ENCODE measurements at places on chromosomes 3 and 15.

DNA sequence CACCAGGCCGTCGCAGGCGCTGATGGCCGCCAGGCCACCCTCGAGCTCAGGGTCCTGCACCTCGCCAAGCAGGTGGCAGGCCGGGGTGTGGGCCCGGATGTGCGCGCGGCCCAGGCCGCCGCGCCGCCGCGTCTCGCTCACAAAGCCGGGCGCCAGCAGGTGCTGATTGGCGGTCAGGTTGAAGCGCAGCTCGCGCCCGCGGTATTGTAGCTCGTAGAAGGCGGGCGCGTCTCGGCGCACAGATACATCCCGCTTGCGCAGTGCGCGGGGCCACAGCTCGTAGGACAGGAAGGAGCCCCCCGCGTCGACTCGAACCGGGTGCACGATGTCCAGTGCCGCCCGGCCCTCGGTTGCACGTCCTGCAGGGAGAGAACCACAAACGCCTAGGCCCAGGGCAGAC, 11.1 kb downstream of the ADAMTS7 start:
- H3K27ac ChIP-seq: no peak overlapping the region
- peaks cover 5% of the 10 kb centered on the region for H3K36me3 ChIP-seq
- no peak for DNase-seq
- no peak overlapping the region for H3K4me3 ChIP-seq
- peaks cover 9% of the 10 kb centered on the region for H3K4me1 ChIP-seq
- no peaks in the 10 kb centered on the region for H3K27me3 ChIP-seq

DNA sequence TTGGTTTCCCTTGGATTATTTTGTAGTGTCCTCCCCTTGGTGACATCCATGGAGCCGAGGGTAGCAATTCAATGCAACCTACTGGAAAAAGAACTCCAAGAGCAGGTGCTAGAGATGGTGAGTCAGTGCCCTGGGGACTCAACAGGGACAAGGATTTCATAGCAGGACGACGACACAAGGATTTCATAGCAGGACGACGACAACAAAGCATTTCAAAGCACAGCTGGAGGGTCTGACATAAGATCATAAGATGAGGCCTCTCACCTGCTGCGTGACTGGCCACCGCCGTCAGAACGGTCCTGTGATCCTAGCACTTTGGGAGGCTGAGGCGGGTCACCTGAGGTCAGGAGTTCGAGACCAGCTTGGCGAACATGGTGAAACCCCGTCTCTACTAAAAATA, 22.5 kb downstream of the NRROS start:
- H3K4me1 ChIP-seq: no peaks in the 10 kb centered on the region
- no peak overlapping the region for H3K27ac ChIP-seq
- H3K27me3 ChIP-seq: no peaks in the 10 kb centered on the region
- no peak for DNase-seq
- H3K36me3 ChIP-seq: no peaks in the 10 kb centered on the region
- H3K4me3 ChIP-seq: no peak overlapping the region

GRCh38 chr3:52099001-52099401, 42.6 kb upstream of the DUSP7 start:
- no peak overlapping the region for H3K4me3 ChIP-seq
- H3K27ac ChIP-seq: no peak overlapping the region
- DNase-seq: no peak
- H3K4me1 ChIP-seq: peaks cover 4% of the 10 kb centered on the region
- H3K36me3 ChIP-seq: no peaks in the 10 kb centered on the region

DNA sequence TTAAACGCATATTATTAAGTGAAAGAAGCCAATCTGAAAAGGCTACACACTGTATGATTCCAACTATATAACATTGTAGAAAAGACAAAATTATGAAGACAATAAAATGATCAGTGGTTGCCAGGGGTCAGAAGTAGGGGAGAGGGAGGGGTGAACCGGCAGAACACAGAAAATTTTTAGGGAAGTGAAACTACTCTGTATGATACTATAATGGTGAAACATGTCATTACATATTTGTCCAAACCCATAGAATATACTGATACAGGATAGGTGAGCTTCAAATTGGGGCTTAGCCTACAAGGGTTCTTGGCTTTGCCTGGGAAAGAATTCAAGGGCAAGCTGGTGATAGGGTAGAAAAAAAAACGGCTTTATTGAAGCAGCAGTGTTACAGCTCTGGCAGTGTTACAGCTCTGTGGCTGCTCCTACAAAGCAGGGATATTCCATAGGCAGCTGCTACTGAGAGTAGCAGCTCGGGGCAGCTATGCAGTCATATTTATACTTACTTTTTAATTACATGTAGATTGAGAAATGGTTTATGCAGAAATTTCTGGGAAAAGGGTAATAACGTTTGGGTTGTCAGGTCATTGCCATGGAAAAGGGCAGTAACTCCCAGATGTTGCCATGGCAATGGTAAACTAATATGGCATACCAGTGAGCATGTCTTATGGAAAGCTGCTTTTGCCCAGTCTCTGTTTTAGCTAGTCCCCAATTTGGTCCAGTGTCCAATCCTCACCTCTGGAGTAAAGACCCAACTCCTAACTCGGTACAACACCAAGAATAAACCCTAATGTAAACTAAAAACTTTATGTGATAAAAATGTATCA, 125.1 kb upstream of the SLC25A36 start:
- H3K4me3 ChIP-seq: no peak overlapping the region
- no peak for DNase-seq
- no peaks in the 10 kb centered on the region for H3K4me1 ChIP-seq
- H3K27ac ChIP-seq: no peak overlapping the region
- H3K36me3 ChIP-seq: no peaks in the 10 kb centered on the region

DNA sequence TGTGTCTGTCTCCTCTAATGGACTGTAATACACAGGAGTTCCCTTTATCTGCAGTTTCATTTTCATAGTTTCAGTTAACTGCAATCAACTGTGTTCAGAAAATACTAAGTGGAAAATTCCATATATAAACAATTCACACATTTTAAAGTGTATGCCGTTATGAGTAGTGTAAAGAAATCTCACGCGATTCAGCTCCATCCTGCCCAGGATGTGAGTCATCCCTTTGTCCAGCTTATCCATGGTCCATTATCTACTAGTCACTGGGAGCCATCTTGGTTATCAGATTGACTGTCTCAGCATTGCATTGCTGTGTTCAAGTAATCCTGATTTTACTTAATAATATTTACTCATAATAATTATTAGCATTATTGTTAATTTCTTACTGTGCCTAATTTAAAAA, 14.5 kb downstream of the ZPLD1 start:
- H3K36me3 ChIP-seq: no peaks in the 10 kb centered on the region
- no peaks in the 10 kb centered on the region for H3K4me1 ChIP-seq
- H3K27me3 ChIP-seq: no peaks in the 10 kb centered on the region
- H3K27ac ChIP-seq: no peak overlapping the region

DNA sequence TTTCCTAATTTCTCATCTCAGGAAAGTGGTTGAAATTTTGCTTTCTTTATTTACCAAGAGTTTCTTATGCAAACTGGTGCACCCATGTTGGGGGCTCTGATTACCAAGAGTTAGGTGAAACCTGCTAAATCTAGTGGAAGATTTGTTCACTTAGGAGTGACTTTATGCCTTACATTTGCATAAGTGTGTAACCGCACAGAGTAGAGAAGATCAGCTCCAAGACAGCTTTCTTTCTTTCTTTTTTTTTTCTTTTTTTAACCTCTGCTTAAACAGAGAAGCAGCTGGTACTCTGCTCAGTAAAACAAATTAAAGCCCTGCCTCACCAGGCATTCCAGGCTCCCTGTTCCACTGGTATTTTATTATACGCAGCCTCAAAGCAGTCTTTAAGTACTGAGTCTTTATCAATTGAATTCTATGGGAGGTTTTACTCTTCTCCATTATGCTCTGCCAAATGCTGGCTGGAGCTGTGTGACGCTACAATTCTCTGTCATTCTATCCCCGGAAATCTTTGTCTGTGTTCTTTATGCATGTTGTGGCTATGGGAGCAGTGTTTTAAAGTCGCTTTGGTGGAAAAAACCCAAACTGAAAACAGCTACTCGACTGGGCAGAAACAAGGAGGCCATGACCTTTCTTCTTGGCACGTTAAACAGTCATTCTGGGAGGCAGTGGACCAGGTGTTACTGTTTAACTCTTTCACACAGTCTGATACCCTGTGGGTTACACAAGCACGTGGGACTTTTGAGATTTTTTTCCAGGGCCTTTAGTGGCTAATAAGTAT, 55.2 kb upstream of the GBE1 start:
- H3K36me3 ChIP-seq: no peaks in the 10 kb centered on the region
- H3K4me1 ChIP-seq: no peaks in the 10 kb centered on the region
- DNase-seq: no peak

DNA sequence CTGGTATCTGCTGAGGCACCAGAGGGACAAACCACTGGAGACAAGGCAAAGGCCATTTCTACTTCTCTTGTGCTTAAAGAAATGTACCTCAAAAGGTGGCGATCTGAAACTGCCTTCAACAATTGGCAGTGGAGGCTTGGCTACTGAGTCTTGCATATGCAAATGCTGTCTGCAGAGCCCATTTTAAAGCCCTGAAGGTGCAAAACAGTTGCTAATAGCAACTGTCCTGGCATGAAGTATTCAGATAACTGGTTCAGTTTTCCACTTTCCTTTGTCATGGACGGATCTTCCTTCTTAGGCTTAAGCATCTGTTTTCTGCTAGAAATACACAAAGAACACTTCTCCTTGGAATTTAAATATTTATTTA, 71.4 kb upstream of the PSMD6 start:
- no peak overlapping the region for H3K27ac ChIP-seq
- H3K4me1 ChIP-seq: no peaks in the 10 kb centered on the region
- H3K27me3 ChIP-seq: no peaks in the 10 kb centered on the region
- H3K36me3 ChIP-seq: peaks cover 8% of the 10 kb centered on the region
- H3K4me3 ChIP-seq: no peak overlapping the region

DNA sequence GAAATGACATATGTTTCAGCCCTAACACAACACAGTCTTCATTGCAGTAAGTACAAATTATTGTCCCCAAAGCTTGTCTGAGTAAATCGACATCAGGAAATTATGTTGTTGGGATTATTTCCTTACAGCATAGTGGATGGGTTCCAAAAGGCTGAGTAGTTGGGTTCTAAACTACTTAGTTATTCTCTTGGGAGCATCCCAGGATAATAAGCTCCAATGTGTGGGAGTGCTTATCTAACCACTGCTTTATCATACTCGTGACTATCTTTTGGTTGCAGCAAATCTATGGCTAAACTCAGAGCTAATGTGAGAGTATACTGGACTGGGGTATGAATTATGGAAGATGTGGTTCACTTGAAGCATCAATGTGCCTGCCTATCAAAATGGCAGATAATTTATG, 128.5 kb downstream of the RBMS3 start:
- no peaks in the 10 kb centered on the region for H3K27me3 ChIP-seq
- no peak overlapping the region for H3K4me3 ChIP-seq
- peaks cover 4% of the 10 kb centered on the region for H3K4me1 ChIP-seq
- H3K36me3 ChIP-seq: no peaks in the 10 kb centered on the region
- no peak overlapping the region for H3K27ac ChIP-seq
- no peak for DNase-seq

- H3K4me3 ChIP-seq: no peak overlapping the region
- no peaks in the 10 kb centered on the region for H3K36me3 ChIP-seq
- H3K4me1 ChIP-seq: peaks cover 57% of the 10 kb centered on the region
- DNase-seq: peak; percentile 77
- H3K27ac ChIP-seq: peak overlapping the region; percentile 80
Measured at GRCh38 chr3:45656575-45657363, 32.4 kb upstream of the SACM1L start.

DNA sequence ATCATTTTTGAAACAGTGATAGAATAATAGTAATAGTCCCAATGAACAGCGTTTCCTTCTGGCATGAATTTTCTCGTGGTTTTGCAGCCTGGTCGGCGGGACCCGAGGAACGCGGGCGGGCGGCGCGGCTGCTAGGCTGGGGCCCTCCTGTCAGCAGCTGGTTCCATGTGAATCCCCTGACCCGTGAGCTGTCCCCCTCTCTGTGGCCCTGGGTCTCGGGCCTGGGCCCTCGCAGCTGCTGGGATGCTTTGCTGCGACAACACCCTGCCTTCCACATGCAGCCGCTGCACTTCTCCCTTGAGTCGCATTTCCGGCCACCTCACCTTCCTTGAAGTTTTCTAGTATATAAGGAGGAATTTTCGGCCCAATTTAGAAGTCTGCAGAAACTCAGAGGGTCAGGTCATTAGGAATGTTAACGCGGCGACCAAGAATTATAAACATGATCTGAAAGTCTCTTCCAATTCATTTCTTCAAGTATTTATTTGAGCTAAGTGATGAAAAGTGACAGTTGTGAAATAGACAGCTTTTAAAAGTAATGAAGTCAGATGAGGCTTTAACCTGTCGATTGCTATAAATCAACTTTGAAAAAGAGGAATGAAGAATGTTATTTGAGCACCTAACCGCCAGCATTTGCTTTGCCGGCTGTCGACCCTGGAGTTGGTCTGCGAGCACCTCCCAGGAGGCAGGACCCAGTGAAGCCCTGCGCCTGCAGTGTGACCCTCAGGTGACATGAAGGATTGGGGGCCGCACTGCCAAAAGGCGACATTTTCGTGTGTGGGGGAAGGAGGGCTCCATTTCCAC, 27.7 kb downstream of the NR2F2 start:
- H3K27ac ChIP-seq: no peak overlapping the region
- no peaks in the 10 kb centered on the region for H3K36me3 ChIP-seq
- H3K27me3 ChIP-seq: no peaks in the 10 kb centered on the region
- peak overlapping the region; percentile 81 for H3K4me3 ChIP-seq
- DNase-seq: no peak
- H3K4me1 ChIP-seq: peaks cover 45% of the 10 kb centered on the region

DNA sequence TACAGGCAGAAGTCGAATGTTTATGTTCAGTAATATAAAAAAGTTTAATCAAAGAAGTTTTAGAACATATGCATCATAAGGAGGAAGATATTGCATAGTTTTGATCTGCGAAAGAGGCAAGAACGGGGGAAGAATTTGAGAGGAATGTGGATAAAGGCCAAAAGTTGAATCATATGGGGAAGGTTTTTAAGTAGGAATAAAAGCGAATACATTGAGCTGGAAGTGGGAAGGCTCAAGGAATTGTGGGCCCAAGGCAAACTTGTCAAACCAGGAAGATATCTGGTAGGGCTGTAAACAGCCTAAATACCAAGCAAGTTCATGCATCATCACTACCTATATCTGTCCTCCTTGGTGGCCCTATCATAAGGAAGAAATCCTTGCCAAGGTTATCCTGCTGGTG, 186.9 kb downstream of the MAGI1 start:
- H3K27me3 ChIP-seq: no peaks in the 10 kb centered on the region
- no peak for DNase-seq
- H3K36me3 ChIP-seq: no peaks in the 10 kb centered on the region
- H3K27ac ChIP-seq: no peak overlapping the region
- no peak overlapping the region for H3K4me3 ChIP-seq

DNA sequence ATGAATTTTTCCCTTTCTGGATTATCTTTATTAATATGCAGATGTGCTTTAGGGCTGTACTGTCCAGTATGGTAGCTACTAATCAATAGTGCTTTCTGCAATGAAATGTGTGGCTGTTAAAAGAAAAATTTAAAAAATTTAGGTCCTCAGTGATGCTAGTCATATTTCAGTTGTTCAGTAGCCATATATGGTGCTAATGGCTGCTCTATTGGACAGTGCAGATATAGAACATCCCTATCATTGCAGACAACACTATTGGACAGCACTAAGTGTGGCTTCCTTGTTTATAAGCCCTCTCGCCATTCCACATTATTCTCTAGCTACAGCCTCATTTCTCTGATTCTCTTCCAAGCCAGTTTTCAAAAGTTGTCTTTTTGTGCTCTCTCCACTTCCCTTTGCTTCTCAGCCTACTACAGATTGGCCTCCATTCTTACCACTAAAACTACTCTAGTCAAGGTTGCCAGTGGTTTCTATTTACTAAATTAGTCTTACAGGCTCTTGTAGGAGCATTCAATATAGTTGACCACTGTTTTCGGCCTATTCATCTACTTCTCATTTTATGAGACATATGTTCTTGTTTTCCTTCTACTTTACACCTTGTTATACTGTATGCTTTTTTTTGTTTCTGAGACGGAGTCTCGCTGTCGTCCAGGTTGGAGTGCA, 9.5 kb downstream of the MAPK6 start:
- no peaks in the 10 kb centered on the region for H3K36me3 ChIP-seq
- H3K27ac ChIP-seq: no peak overlapping the region
- no peak for DNase-seq
- H3K27me3 ChIP-seq: no peaks in the 10 kb centered on the region

Measured in thoracic aorta (tissue), 2 donors.